ENCODE measurements at places on chromosomes 2 and 18.

GRCh38 chr2:235378246-235378645 is 115.6 kb upstream of the AGAP1 start:
- DNase-seq, result no peak

DNA sequence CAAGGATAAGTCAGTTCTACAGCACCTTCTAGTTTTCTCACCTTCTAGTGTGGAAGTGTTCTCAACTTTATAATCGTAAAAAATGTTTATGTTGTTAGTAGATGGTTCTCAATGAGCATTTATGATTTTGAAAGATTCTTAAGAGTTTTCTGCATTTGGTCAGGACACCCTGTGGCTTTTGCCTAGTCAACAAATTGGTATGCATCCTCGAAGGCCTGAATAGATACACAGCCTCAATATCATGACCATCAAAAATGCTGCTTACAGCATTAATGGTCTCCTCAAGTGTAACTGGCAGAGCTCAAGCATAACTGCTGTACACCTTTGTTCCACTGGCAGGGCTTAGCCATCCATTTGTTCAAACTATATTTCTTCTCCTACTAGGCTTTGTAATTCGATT is 96.7 kb downstream of the CRACDL start:
- no peak for DNase-seq

- DNase-seq, result no peak
These were observed 3.5 kb downstream of the POLR1A start for GRCh38 chr2:86102157-86102556.

GRCh38 chr2:75870133-75870532 is 159.4 kb upstream of the GCFC2 start:
- DNase-seq, result peak; percentile 78

GRCh38 chr18:63888470-63889190 is 1.1 kb downstream of the SERPINB2 start:
- DNase-seq, result no peak

GRCh38 chr18:68714366-68714711 is 569 bp downstream of the TMX3 start:
- no peak for DNase-seq

DNA sequence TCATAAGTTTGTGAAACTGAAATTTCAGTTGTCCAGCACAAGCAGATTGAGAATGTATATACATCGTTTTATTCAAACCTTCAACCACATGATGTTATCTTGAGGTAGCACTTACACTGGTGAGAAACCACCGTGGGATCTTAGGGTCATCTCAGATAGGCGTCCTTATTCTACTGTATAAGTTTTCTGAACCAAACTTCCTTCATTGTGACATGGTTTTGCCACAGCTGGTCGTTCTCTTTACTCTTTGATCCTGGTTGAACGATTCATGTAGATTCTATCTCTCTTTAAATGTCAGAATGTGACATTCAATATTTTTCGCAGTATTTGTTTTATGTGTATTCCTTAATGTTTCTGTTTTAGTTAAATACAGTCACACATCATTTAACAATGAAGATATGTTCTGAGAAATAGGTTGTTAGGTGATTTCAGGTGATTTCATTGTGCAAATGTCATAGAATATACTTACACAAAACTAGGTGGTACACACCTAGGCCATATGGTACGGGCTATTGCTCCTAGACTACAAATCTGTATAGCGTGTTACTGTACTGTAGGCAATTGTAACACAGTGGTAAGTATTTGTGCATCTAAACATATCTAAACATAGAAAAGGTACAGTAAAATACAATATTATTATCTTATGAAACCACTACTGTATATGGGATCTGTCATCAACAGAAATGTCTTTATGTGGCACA is 17.9 kb upstream of the ARHGAP25 start:
- no peak for DNase-seq

DNA sequence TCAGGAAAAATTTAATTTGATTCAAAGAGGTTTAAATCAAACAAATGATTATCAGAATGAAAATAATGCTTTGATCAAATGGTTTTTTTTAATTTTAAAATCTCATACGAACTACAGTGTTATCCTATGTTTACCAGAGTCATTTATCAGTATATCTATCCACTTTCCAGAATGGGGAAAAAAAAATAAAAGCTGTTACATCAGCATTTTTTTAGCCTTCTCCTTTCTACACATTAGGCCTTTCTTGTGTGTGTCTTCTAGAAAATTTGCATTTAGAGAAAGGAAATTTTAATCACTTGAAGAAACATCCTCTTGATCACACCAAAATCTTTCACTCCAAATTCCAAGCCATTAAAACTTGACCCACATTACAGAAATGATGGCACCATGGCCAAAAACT is 608.9 kb upstream of the ID2 start:
- no peak for DNase-seq

DNA sequence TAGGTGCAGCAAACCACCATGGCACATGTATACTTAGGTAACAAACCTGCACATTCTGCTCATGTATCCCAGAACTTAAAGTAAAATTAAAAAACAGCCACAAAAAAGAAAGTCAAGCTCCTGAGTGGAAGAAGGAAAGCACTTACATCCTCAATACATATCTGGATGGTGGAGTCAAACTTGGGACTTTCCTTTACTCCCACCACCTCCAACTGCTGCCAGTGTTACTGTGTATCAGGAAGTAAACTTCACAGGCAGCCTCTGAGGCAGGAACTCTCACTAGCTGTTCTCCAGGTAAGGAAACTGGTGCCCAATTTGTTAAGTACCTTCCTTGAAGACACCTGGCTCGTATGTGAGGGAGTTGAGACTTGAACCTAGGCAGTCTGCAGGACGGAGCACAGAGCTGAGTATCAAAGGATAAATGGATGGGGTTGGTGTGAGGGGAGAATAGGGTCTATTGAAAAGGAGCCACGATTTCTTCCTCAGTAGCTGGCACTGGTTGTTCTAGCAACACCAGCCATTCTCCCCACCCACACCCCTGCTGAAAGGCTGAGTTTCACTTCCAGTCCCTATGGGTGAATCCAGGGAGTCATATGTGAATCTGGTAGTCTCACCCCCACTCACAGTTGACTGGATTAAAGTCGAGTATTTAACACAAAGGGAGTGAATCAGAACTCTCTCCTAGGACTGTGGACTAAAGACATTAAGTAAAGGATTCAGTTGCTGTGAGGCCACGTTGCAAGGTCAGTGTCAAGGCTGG is 50.0 kb upstream of the GPR39 start:
- DNase-seq, result no peak

- DNase-seq, result no peak
These were observed 61.6 kb downstream of the DNER start for GRCh38 chr2:229652796-229653195.

GRCh38 chr2:189056200-189057106 is 82.3 kb downstream of the COL3A1 start:
- no peak for DNase-seq

DNA sequence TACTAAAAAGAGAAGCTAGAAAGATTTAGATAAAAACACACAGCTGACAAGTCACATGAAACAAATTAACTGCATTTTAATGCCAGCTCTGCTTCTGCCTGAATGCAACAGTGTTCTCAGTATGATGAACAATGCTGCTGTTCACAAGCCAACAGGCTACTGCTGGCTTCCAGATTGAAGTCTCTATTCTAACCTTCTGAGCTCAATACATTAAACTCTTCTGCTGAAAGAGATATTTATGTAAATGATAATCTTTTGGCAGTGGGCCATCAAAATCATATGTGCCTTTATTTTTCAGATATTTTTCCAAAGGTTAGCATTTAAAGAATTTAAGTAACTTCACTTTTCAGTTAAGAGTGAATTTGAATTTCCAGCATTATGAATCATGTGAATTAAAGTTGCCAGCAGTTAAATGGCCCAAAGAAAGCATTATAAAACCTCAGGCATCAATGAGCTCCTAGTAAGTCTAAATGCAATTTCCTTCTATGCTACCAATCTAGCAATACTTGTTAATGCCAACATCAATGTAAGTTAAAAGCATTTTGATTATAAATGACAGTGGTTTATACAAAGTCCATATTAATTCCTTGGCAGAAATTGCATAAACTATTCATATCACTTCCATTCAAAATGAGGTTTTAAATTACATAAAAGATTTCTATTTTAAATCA is 72.4 kb downstream of the ID2 start:
- DNase-seq, result no peak

- DNase-seq, result peak; percentile 28
These were observed 533.4 kb downstream of the ERBB4 start for GRCh38 chr2:212005085-212005671.

- no peak for DNase-seq
These were observed 60.1 kb upstream of the CAPN13 start for GRCh38 chr2:30867385-30867784.

- DNase-seq, result no peak
These were observed 151.3 kb downstream of the NEDD4L start for GRCh38 chr18:58195278-58195765.

GRCh38 chr18:46343931-46344372 is 239.8 kb downstream of the HAUS1 start:
- no peak for DNase-seq

DNA sequence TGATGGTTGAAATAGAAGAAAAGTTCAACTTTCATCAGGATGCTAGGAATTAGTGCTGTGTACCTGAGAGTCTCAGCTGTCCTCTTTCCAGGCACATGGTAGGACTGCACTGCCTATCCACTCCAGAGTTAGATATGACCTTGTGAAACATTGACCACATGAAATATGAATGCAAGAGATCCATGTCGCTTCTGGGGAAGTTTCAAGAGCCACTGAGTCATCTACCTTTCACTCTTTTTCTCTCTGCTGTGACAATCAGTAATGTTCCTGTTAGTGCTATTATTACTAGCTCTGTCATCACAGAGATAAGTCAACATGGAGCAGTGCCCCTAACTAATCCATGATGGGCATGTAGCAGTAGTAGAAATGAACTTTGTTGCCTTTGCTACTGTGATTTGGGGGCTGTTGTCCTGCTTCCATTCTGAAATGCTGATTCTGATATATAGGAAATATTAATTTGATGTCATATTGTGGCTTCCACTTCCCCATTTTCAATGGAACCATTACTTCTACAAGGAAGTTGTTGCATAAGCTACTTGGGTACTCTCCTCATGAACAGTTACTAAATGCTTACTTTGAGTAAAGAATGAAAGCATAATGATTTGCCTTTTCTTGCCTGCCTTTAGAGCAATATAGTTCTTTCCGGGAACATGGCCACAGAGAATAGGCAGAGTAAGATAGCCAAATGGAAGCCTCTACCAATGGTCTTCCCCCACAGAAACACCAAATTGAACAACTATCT is 192.8 kb upstream of the ZNF521 start:
- DNase-seq, result no peak

DNA sequence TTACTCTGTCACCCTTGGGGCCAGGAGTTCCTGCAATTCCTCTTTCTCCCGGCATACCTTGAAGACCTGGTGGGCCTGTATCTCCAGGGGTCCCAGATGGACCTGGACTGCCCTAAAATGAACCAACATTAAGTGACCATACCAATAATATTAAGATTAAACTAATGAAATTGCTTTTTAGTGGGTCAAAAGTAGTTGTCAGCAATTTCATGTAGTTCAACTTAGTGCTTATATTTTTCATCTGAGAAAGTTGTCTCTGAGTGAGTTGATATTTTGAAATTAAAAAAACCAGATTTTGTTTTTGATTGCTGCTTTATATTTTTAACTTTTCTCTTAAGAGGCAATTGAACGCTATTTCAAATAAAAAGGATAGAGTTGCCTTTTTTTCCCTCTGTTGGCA is 83.1 kb downstream of the COL3A1 start:
- no peak for DNase-seq

DNA sequence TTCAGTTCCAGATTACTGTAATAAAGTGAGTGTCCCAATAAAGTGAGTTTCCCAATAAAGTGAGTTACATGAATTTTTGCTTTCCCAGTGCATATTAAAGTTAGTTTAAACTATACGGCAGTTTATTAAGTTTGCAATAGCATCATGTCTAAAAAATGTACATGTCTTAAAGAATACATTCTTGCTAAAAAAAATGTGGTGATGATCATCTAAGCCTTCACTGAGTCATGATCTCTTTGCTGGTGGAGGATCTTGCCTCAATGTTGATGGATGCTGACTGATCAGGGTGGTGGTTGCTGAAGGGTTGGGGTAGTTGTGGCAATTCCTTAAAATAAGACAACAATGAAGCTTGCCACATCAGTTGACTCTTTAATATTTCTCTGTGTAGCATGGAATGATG is 664.2 kb downstream of the TDRD15 start:
- DNase-seq, result no peak

GRCh38 chr2:29747786-29748470 is 173.5 kb downstream of the ALK start:
- DNase-seq, result no peak

DNA sequence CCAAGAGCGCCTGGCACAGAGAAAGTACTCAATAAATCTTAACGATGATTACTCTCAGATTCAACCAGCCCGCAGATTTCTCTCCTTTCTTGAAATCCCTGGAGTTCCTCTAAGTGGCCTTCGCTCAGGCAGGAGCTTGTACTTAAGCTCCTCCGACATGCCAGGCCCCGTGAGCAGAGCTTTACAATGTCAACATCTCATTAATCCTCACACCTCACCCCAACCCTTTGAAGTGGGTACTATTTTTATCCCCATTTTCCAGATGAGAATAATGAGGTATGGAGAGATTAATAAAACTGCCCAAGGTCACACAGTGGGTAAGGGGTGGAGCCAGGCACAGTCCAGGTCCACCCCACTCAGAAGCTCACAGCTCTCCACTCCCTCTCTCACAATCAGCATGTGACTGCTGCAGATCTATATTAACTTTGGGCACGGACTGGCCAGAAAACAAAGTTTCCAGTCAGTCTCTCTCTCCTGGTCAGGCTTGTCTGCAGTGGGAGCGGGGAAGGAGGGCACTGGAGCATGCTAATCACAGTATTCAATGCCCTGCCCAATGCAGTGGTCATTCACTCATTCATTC is 18.0 kb downstream of the DNMT3A start:
- DNase-seq, result no peak

GRCh38 chr18:70078106-70078505 is 127.4 kb downstream of the RTTN start:
- DNase-seq, result no peak

- no peak for DNase-seq
These were observed 45.3 kb downstream of the GREB1 start for GRCh38 chr2:11578986-11579774.

DNA sequence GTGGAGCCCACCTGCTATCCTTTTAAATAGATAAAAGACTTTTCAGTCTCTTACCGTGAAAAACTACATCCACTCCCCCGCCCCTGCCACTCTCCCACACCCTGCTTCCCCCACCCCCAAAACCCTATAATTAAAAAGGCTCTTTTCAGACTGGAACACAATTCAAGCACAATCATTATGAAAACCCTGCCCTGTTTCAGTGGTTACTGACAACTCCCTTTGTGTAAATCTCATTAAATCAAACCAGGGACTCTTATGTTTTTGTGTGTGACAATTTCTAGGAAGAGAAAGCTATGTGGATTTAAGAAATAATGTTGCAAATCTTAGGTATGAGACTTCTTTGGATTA is 21.0 kb upstream of the ZNF532 start:
- no peak for DNase-seq

Measured in NT2/D1 (cell line).